ENCODE measurements at places on chromosomes 7 and 10.

DNA sequence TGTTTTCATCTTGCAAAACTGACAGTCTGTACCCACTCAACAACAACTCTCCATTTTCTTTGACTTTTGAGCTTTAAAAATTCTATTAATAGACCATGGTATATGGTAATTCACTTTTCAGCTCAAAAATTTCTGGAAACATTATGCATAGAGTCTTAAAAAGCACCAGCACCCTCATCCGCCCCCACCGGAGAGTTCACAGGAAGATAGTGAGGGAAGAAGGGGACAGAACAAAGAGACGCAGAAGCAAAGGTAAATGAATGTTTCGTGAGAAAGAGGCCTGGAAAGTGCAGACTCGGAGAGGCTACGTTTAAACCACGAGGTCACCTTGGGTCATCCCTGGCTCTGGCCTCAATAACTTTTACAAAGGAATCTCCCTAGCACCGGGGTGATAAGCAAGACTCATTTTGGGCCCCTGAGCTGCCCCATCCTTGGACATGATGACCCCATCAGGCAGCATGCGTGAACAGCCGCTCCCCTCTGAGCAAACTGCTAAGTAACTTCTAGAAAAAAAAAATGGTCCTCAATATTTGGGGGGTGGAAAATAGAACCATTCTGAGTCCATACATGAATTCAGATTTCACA, 96.3 kb downstream of the CPXM2 start:
- no peak for DNase-seq

DNA sequence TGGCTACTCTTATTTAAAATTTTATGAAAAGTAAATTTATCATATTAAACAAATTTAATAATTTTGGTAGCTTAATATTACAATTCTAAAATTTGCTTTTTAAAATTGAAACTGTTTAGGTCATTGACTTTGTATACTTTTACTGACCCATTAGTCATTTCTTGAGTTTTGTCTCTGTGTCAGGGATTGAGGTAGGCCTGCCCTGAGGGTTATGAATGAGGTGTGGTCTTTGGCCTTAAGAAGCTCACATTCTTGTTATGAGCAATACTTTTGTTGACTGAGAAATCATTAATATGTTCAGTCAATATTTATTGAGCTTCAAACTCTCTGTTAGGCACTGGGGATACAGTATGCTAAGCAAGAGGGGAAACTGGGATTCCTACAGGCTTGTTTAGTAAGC, 47.0 kb upstream of the RPA3 start:
- no peak for DNase-seq

GRCh38 chr7:139230484-139230773, 608 bp upstream of the UBN2 start:
- no peak for DNase-seq

GRCh38 chr7:43072530-43072929, 39.9 kb upstream of the HECW1 start:
- no peak for DNase-seq

DNA sequence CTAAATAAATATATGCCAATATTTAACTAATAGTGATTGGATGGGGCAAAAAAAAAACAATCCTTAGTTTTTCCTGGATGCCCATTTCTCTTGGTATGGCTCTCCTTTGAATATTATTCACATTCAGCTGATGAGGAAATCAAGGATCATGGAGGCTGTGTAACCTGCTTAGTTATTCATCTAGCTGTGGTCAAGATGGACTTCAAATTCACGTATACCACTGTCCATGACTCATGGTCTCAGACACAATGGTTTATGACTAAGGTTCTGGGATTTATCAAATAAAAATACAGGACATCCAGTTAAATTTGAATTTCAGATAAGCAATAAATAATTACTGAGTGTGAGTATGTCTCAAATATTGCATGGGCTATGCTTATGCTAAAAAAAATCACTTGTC, 191.5 kb upstream of the CELF2 start:
- DNase-seq: no peak

DNA sequence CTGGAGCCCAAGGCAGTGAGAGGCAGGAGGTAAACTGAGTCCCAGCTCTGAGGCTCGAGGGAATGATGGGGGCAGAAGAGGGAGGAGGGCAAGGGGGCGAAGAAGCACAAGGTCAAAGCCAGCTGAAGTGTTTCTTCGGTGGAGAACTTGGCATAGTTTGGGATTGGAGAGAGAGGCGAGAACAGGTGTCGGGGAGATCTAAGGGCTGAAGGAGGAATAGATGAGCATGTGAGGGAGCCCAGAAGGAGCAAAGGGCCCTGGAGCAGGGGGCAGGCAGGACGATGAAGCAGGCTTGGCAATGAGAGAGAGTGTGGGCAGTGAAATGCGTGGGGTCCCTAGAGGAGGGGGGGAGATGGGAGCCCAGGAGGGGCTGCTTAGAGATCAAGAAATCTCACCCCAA, 35.9 kb downstream of the SH3PXD2A start:
- DNase-seq: no peak

GRCh38 chr10:6473430-6473829, 106.6 kb downstream of the PRKCQ start:
- peak; percentile 54 for DNase-seq

GRCh38 chr10:119176166-119176565, 2.4 kb downstream of the PRDX3 start:
- no peak for DNase-seq

DNA sequence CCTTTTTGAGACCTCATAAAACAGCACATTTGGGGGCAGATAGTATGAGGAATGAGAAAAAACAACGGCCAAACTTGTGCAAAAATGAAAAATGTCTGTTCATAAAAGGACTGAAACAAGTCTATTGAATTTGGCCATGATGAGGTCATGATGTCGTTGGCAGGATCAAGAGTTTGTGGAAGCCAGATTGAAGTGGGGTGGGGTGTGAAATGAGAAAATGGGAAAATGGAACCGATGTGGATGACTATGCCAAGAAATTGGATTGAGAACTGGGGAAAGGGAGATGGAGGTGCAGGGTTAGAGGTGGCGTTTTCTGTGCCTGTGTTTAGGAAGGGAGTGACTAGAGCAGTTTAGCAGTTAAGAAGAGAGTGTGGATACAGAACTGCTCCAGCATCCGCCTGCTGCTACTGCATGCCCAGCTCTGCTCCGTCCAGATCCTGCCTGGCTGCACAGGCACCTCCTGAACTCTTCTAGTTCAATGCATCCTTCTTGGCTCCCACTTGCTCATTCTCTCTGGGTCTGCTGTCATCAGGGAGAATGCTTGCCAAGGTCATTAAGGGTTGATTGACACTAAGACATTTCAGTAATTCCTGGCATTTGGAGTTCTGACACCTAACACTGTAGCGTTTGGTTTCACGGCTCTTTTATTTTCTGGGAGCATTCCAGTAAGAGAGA, 111.9 kb downstream of the GALNT17 start:
- DNase-seq: no peak

- DNase-seq: no peak
Measured at GRCh38 chr10:79336739-79337138, 10.5 kb upstream of the PPIF start.

DNA sequence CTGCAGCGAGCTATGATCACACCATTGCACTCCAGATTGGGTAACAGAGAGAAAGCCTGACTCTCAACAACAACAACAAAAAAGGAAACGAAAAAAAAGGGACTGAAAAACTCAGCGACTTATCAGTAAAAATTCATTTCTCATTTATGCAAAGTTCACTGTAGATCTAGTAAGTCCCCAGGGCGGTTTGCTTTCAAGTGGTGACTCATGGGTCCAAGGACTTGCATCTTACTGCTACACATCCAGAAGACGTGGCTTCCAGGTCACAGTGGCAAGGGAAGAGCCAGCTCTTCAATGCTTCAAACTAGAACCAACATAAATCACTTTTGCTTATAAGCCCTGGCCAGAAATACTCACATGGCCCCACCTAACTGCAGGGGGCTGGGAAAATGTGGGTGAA, 178.3 kb upstream of the AUTS2 start:
- no peak for DNase-seq

GRCh38 chr7:80677629-80678028, 39.2 kb downstream of the CD36 start:
- no peak for DNase-seq

DNA sequence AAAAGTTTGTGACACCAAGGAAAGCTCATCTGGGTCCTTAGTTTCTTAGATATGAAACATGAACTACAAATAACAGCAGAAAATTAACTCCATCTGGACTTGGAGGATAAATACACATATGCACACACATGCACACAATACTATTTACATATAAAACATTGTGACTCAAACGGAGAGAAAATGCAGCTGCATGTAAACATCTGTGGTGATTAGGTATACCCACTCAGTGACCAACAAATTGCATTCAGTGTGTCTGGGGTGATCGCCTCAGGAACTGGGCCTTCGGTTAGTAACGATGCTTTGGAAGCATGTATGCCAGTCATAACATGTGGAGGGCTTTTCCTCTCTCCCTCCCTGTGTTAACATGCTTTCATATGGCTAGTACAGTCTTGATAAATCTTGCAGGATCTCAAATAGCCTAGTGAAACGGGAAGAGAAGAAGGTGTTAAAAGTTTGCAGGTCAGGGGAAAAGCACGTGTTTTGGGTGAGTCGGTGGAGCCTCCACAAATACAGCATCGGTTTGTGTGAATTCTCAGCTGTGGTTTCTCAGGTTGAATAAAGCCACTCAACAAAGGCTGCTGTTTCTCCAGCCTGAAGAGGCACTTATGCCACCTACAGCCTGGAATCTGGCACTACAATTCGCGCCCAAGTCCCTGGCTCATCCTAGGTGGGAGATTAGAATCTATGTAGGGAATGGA, 8.7 kb upstream of the GLRX3 start:
- DNase-seq: peak; percentile 58

DNA sequence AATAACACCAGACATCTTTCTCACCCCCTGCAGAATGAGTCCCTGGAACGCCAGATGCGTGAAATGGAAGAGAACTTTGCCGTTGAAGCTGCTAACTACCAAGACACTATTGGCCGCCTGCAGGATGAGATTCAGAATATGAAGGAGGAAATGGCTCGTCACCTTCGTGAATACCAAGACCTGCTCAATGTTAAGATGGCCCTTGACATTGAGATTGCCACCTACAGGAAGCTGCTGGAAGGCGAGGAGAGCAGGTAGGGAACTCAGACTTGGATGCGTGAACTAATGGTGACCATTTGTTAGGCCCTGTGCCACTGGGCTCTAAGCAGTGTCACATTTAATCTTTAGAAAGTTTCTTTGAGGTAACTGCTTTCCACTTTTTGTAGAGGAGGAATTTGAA, 7.1 kb downstream of the VIM start:
- no peak for DNase-seq

DNA sequence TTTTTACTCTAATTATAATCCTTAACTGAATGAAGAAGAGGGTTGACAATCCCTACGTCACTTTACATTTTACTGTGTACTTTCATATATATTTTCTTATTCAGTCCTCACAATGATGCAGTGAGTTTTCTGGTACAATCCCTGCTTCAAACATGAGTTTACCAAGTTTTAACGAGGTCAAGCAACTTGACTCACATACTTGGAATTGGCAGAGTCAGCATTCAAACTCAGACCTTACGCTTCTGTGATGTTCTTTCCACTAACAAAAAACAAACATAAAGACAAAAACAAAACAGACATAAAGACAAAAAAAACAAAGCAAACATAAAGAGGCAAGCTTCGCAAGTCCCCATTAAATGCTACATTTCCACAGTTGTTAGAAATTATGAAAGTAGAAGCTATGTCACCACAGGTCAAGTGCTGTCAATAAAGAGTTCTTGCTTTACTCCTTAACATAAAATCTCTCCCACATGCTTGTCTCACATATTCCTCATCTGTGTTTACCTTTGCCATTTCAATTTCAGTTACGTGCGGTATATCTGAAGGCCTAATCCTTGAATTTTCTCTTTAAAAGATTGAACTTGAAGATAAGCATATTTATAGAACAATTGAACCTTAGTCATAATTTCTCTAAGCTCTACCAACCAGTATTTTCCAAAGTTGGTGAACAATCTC, 217.3 kb downstream of the CELF2 start:
- DNase-seq: no peak

DNA sequence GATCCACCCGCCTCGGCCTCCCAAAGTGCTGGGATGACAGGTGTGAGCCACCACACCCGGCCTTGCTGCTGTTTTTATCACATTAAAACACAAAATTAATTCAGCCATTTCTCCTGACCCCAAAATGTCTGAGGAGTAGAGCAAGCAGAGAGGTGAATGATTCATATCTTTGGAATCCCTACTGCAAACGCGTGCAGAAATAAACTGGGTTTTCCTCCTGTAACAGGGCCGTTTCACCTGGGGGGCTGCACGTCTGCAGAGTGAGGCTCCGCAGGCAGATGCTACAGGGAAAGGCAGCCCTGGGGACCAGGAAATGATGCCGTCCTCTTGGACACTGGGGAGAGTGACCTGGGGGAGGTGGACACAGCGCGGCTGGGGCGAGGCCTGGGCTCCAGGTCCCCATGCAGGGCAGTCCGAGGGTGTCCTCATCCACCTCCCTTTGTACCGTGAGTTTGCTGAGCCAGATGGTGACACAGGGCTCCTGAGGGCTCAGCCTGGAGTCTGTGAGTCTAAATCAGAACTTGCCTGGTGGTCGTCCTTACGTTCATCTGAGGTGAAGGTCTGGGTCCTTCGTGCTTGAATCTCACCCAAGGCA, 41.9 kb downstream of the PDGFA start:
- DNase-seq: no peak

GRCh38 chr10:100858261-100858660, 54.5 kb upstream of the SLF2 start:
- DNase-seq: no peak

GRCh38 chr10:50990568-50991455, 83.5 kb upstream of the PRKG1 start:
- no peak for DNase-seq

- no peak for DNase-seq
Measured at GRCh38 chr10:102795453-102796406, 41.5 kb downstream of the CYP17A1 start.

DNA sequence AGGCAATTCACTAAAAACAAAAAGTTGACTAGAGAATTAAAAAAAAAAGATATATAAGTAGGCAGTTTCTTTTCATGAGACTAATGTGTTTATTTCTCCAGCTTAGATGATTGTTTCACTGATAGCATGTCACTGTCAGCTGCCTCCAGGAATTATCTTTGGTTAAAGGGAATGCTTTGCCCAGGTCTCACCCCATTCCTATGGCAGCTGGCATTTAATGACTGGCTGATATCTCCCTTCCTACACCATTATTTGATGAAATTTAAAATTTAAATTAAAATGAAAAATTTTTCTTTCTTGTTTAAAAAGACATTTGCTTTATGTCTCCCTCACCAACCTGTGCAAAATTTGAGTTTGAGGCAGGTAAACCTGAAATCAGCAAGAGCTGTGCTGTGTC, 214.5 kb upstream of the PRSS1 start:
- no peak for DNase-seq

GRCh38 chr10:132122939-132123445, 57.2 kb downstream of the JAKMIP3 start:
- no peak for DNase-seq

DNA sequence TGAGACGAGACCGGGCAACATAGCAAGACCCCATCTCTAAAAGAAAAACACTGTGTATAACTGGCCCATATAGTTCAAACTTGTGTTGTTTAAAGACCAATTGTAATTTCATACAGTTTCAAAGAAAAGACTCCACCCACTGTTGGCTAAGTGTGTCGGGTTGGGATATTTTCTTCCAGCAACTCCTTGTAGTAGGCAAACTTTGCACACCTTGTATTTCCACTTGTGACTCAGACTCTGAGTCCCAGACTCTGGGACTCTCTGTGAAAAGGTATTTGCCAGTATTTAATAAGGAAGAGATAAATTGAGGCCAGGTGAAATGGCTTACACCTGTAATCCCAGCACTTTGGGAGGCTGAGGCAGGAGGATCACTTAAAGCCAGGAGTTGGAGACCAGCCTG, 29.3 kb upstream of the RHBDD2 start:
- DNase-seq: no peak

Measured in hematopoietic multipotent progenitor cell treated with erythropoietin and hydrocortisone succinate and interleukin-3 and kit ligand, for 17 days (in vitro differentiated cells).